ENCODE measurements at places on chromosomes 3 and 15.

DNA sequence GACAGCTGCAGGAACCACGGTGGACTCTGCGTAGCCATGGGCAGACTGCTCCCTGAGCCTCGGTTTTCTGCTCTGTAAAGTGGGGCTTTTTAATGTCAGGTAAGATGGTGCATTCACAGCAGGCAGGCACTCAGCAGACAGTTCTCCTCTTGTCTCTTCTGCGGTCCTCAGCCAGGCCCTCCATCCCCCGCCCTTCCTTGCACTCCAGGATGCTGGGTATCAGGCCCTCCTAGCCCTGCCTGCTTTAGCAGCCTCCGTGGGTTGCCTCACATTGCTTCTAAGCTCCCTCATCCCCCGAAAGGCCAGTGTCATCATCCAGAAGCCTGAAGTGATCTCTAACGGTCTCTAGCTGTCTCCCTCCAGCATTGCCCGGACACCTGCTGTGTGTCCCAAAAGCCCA lies 115.7 kb downstream of the WNT7A start:
- no peak for DNase-seq

GRCh38 chr3:10145685-10146084 lies 4.1 kb downstream of the VHL start:
- no peak for DNase-seq

- DNase-seq, result no peak
Measured at GRCh38 chr15:83318861-83319415, 34.5 kb upstream of the BNC1 start.

DNA sequence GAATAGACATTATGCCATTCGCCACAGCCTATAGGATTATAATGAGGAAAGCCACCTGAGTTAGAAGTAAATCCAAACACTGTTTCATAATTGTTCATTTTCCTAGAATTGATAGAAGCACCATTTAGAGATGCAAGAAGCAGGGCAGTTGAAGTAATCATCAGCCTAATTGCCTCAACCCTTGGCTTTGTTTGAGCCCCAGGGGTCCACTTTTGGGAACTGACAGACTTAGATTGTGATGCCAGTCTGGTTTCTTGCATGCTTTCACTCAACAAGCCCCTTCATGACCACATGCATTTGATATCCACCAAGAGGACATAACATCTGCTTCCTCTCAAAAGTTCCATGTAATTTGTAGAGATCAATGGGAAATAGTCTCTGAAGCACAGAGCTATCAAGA lies 97.2 kb upstream of the COL8A1 start:
- no peak for DNase-seq

DNA sequence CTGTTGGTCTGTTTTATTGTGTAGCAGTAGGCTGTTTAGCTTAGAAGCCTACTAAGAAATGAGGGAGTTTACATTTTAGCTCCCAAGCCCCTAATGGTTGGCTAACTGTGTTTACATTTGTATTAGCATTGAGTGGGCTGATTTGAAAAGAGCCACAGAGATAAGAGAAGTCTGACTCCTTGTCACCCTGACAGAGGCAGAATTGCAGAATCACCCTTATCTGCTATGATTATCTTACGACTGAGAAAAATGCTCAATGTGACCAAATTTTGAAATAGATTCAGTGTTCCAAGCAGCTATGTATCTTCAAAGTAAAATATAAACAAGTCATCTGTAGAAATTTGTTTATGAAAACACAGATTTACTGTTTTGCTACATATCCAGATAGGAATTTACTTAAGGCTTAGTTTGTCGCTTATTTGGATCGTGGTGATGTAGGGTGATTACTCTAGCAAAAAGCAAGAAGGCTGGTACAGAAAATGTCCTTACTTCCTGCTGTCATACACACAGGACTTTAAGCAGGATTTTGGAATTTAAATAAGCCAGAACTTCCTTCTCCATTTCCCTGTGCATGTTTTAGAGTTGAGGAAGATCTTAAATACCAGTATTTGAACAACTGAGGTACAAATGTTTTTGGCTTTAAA lies 19.0 kb downstream of the SEMA6D start:
- DNase-seq, result no peak

DNA sequence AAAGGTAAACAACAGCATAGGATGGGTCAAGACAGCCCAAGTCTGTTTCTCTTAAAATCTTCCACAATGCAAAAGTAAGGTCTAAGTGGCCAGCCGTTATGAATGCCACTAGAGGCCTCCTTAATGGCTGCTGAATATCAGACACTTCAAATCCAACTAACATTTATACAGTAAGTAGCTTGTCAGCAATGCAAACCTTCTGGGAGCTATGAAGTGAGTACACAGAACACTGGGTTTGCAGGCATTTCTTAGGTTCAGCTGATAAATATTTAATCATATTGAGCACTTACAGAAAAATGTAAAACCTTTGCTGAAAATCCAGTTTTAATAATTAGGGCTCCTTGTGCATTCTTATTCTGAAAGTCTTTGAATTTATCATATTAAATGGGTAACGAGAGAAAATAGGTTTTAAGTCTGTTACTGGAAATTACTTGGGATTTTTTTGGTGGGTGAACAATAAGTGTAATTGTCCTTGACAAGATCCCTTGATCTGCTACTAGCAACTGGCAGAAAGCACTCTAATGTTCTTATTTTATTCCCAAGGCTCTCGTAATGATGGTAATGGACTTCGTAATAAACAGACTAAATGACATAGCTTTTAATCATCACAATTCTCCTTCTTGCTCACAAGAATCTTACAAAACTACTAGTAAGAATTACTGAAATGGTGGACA lies 141.7 kb upstream of the GPR149 start:
- no peak for DNase-seq

DNA sequence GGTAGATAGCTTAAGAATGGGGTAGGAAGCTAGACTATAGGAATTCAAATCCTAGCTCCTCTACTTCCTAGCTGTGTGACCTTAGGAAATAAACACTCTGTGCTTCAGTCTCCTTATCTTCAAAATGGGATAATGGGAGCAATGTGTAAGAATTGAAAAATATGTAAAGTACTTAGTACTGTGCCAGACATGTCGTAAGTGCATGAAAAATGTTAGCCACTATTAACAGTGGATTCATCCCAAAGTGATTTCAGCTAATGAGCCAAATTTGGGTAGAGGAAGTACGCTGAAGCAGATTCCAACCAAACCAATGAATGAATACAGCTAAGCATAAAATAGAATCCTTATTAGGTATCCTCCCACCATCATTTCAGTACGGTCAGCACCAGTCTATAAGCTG lies 192.1 kb downstream of the RORA start:
- DNase-seq, result no peak

- DNase-seq, result no peak
Measured at GRCh38 chr3:156615592-156616173, 58.7 kb upstream of the TIPARP start.

- no peak for DNase-seq
Measured at GRCh38 chr15:59721411-59721810, 32.3 kb upstream of the BNIP2 start.

- no peak for DNase-seq
Measured at GRCh38 chr3:39385456-39386090, 2.4 kb downstream of the SLC25A38 start.

GRCh38 chr3:73626106-73626505 lies 1.4 kb upstream of the PDZRN3 start:
- no peak for DNase-seq

- DNase-seq, result no peak
Measured at GRCh38 chr3:156135921-156136638, 15.7 kb downstream of the KCNAB1 start.

- no peak for DNase-seq
Measured at GRCh38 chr15:48984021-48984710, 20.4 kb upstream of the SHC4 start.

DNA sequence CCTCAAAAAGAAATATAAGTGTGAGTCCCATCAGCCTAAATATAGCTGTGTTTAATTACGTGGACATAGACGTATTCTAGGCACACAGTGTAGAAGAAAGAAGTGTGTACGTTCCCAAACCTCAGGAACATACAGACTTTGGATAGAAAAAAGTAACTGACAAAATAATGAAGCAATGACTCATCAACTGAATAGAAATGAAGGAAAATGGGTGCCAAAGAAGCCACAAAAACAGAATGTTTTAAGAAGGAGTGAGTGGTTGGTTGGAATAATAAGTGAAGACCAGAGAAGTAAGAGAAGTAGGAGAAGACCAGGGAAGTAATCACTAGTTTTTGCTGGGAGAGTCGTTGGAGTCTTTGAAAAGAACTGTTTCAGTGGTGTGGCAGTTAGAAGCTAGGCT lies 518.1 kb downstream of the ROBO1 start:
- no peak for DNase-seq

- no peak for DNase-seq
Measured at GRCh38 chr3:179671747-179672242, 19.0 kb downstream of the USP13 start.

- no peak for DNase-seq
Measured at GRCh38 chr15:93649691-93650235, 560.8 kb upstream of the RGMA start.

DNA sequence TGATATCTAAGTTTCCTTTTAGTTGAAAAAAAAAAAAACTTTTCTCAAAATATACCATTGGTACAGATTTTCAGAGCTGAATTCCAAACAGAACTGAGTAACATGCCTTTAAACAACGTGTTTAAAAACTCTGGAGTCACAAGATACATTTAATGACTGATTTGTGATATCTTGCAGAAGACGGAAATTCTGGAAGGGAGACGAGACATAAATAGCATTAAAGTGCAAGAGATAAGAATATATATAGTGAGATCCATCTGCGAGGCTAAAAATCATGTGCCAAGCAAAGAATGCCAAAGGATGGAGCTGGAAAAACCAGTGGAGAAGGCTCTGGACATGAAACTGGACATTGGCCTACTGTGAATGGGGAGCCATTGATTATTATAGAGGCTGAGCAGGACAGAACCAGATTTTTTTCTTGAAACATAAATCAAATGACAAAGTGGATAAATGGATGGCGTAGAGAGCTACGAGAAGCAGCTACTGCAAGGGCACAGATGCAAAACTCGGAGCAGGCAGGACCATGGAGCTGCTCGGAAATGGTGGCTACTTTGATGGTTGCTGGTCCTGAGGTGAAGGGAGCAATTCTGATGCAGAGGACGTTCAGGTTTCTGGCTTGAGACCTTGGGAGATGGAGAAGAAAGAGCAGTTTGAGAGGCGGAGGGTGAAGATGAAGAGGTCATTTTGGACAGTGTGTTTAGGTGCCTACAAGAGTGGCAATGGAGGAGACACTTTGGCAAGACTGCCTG lies 88.8 kb downstream of the CPN2 start:
- DNase-seq, result no peak

DNA sequence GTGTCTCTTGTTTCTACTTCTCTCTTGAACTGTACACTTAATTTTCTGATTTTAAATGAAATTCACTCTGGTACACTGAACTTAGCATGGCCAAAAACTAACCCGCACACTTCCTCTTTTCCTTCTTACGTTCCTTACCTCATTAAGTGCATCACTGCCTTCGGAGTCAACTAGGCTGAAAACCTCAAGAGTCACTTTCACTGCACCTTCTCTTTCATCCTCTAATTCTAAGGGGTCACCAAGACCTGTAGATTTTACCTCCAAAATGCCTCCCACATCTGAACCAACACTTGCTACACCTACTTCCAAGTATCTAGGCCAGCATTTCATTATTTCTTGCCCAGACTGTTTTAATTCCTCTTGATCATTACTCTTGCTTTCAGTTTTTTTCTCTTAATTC lies 6.6 kb downstream of the CBLB start:
- DNase-seq, result no peak

DNA sequence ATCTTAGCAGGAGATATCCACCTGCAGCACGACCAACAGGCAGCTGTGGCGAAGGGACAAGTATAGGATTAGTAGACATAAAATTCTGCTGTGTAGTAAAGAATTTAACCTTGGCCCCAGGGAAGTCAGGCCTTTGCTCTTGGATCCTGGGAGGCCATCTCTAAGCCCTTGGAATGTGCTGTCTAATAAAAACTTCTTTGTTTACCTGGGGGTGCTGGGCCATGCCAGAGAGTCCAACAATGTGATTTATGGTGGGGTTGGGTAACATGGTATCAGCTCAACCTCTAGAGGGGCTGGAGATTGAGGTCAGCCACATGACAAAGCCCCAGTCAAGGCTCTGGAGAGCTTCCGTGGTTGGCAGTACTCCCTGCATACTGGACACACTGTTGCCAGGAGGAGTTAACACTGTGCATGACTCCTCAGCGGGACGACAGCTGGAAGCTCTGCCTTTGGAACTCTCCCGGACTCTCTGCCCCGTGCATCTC lies 52.4 kb downstream of the HEG1 start:
- no peak for DNase-seq

GRCh38 chr15:65338823-65339222 lies 34.3 kb downstream of the RNU5B-1 start:
- no peak for DNase-seq

GRCh38 chr15:90248789-90249202 lies 560 bp upstream of the TTLL13 start:
- no peak for DNase-seq

DNA sequence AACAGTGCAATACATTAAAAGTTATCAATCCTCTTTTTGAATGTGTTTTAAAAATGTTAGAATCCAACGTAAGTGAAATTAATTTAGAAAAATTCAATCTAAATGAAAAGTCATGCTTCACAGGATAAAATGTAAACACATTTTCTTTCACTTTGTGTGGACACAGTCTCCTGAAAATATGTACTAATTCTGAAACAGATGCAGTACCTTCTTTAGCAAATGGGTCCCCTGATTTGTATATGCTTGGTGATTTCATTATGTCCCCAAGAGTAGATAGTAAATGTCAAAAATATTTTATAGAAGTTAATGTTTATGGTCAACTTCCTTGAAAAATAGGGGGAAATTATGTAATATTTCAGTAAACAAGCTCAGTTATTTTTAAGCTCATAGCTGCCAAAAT lies 28.9 kb downstream of the FOXP1 start:
- no peak for DNase-seq

DNA sequence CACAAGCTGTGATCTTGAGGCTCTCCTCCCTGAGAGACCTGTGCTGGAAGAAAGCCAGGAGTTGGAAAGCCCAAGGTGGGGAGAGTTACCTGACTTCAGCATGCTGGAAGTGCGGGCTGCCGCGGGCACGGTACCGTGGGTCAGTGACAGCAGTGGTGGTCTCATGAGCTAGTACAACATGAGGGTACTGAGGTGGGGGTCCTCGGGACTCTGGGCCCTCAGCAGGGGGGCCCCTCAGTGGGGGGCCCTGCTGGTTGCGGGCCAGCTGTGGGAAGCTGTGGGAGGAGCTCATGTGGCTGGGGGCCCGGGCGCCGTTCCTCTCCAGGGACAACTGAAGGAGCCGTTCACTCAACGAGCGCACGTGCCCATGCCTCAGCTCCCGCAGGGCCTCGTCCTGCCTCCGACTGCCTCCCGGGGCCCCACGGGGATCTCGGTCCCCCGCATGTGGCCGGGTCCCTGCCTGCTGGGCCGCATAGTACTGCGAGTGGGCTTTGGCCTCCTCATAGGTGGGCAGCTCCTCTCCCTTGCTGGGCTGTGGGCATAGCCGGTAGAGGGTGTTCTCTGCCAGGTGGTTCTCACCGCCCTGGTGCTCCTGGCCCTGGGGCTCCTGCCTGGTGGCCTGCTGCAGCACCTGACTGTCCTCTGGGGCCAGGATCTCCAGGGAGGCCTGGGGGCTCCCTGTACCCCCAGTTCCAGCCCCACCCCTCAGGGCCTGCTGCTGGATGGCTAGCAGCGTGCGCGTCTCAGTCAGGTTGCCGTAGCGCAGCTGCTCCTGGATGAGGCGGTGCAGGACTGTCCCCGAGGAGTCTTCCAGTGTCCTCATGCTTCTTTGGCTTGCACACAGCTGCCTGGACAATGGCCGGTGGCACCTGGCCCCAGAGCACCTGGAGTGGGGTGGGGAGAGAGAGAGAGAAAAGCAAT lies 3.4 kb downstream of the AMOTL2 start:
- DNase-seq, result no peak

All from stimulated activated CD4-positive, alpha-beta T cell treated with anti-CD3 and anti-CD28 coated beads, TNF-alpha, amount 100 ng/mL, for 4 hours (primary cell).